ENCODE measurements at places on chromosomes 12 and 14.
A peak's percentile ranks its signal among the peaks of the same experiment; 100 is the strongest.

DNA sequence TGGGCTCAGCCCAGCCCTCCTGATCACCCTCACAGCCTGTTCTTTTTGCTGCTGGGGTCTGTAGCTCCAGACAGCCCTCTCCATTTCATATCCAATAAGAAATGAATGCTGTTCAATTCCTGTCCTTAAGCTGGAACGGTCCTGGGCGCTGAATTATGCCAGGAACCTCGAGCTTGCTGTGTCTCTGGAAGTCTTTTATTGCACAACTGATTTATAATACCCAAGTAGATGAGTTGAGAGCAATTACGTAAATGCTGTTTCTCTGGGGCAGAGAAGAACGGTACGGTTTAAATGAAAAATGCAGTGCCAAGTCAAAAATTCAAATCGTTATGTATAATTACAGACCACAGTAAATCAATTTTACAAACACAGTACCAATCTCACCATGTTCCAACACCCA lies 161.0 kb downstream of the SAMD4A start:
- DNase-seq, result no peak

DNA sequence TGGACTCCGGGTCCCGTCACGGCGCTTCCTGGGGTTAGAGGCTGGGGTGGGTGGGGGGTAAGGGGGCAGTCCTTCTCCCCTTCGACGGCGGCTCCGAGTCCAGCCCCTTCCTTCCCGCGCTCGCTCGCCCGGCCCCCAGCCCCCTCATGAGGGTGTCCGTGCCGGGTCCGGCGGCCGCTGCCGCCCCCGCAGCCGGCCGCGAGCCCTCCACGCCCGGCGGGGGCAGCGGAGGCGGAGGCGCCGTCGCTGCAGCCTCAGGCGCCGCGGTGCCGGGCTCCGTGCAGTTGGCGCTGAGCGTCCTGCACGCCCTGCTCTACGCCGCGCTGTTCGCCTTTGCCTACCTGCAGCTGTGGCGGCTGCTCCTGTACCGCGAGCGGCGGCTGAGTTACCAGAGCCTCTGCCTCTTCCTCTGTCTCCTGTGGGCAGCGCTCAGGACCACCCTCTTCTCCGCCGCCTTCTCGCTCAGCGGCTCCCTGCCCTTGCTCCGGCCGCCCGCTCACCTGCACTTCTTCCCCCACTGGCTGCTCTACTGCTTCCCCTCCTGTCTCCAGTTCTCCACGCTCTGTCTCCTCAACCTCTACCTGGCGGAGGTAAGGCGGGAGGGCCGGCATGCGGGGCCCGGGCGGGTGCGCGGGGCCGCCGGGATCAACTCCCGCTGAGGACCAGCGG lies 500 bp downstream of the GPR137C start:
- DNase-seq, result peak; percentile 44

- peak; percentile 71 for DNase-seq
Observed at GRCh38 chr12:47216150-47216677, 136.5 kb upstream of the AMIGO2 start.

- DNase-seq, result no peak
Observed at GRCh38 chr14:59037086-59037485, 151.4 kb upstream of the DAAM1 start.

DNA sequence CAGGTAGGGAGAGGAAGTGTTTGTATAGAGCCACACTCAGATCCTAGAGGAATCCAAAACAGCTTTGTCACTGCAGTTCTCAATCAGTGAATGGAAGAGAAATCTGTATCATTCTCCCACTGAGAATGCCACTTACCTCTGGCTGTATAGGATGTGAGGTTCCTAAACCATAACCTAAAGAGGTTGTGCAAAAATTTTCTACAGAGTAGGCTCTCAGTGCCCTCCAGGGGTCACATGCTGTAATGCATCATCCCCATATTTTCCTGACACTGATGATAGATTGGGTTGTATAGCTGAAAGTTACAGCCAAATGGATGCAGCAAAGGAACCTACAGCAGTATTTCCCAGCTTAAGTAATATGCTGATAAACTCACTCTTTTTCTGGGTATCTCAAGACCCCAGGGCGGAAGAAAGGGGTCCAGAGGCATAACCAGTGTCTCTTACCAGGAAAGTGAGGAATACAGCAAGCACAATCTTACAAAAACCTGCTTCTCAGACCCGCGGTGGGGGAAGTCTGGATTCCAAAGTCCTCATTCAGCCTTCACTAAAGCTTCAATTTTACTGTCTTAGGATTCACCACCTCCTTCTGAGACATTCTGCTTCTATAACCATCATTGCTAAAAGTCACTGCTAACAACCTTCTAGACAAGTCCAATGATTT lies 3.8 kb downstream of the BCDIN3D start:
- peak; percentile 37 for DNase-seq

GRCh38 chr12:122895704-122896636 lies at the start of gene VPS37B:
Gene VPS37B, minus strand, starts transcription at chr12:122896124. Its CDS starts 62 bp downstream, at chr12:122896062.
- peak; percentile 92 for DNase-seq

DNA sequence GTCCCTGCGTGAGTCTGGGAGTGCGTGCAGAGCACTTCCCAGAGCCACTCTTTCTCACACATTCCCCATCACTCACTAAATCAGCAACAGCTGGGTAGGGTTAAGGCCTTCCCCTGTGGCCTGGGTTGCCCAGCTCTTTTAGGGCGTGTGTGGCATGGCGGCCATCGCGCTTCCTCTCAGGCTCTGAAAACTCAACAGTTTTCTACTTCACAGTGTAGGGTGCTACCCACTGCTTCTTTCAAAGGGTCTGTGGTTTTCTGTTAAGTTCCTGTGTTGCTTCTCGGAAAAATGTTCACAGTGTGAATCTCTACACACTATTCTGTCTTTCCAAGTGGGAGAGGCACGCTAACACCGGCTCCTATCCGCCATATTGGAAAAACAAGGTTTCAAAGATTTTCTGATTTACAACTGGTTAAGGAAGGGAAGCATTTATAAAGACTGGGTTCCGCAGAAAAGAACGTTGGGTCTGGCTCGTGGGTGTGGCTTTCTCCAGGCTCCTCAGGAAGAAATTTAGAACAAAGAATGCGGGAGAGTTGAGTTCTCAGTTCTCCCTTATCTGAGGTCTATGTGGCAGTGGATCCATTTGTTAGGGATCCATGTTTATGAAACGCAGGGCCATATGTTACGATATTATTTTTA lies 34.9 kb upstream of the AEBP2 start:
- peak; percentile 15 for DNase-seq

DNA sequence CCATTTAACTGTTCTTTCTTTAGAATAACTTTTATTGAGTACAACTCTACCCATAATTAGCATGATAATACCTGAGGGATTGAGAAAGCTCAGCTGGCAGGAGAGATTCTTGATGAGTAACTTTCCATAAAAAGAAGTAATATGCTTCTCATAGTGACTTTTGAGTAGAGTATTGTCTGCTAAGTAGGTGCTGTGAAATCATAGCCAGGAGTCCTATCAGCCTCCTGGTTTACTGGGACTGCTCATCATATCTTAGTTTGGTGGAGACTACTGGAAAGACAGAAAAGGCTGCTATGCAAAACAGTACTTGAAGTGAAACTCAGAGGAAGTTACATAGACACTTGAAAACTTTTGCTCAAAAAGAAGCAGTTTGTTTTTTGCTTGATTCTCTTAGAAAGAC lies 113.3 kb upstream of the ATP2B1 start:
- no peak for DNase-seq

GRCh38 chr12:127562816-127563215 lies 704.2 kb upstream of the TMEM132C start:
- no peak for DNase-seq

GRCh38 chr12:92469837-92470236 lies 233.0 kb upstream of the PLEKHG7 start:
- DNase-seq, result no peak

- DNase-seq, result no peak
Observed at GRCh38 chr12:60180298-60180697, 584.5 kb downstream of the SLC16A7 start.

DNA sequence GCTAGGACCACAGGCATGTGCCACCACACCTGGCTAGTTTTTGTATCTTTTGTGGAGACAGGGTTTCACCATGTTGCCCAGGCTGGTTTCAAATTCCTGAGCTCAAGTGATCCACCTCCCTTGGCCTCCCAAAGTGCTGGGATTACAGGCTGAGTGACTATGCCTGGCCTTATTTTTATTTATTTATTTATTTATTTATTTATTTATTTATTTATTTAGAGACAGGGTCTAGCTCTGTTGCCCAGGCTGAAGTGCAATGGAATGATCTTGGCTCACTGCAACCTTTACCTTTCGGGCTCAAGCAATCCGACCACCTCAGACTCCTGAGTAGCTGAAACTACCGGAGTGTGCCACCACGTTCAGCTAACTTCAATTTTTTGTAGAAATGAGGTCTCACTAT lies 117.0 kb upstream of the MAX start:
- no peak for DNase-seq

DNA sequence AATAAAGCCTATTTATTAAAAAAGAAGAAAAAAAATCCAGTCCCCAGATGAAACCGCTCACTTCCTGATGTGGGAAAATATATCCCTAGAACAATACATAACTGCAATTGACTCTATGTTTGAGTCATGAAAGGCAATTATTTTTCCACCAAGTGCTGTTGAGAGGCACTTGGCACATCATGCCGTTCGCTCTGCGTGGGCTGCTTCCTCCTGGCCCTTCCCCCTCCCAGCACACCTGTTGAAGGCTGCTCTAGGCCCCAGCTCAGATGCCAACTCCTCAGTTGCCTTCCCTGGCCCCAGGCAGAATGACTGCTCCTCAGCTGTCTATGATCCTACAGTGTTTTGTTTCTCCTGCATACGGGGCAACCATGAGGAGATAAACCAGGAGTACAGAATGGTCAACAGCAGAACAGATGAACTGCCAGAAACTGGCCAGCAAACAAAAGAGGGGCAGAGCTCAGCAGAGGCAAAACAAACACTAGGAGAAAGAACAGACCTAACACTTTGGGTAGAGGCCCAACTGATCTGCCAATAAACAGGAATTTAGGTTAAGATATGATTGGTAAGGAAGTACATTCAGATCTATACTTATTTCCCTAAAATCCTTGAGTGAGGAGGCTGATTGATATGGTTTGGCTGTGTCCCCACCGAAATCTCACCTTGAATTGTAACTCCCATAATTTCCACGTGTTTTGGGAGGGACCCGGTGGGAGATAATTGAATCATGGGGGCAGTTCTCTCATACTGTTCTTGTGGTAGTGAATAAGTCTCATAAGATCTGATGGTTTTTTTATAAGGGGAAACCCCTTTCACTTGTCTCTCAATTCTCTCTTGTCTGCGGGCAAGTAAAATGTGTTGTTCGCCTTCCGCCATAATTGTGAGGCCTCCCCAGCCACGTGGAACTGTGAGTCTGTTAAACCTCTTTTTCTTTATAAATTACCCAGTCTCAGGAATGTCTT lies 58.6 kb downstream of the SLC38A1 start:
- DNase-seq, result peak; percentile 77

GRCh38 chr14:51609955-51610283 lies 41.8 kb upstream of the FRMD6 start:
- no peak for DNase-seq

GRCh38 chr14:69490219-69490918 lies 5.8 kb downstream of the PLEKHD1 start:
- DNase-seq, result no peak

GRCh38 chr12:54363618-54364017 lies 668 bp downstream of the GPR84 start:
- DNase-seq, result no peak

DNA sequence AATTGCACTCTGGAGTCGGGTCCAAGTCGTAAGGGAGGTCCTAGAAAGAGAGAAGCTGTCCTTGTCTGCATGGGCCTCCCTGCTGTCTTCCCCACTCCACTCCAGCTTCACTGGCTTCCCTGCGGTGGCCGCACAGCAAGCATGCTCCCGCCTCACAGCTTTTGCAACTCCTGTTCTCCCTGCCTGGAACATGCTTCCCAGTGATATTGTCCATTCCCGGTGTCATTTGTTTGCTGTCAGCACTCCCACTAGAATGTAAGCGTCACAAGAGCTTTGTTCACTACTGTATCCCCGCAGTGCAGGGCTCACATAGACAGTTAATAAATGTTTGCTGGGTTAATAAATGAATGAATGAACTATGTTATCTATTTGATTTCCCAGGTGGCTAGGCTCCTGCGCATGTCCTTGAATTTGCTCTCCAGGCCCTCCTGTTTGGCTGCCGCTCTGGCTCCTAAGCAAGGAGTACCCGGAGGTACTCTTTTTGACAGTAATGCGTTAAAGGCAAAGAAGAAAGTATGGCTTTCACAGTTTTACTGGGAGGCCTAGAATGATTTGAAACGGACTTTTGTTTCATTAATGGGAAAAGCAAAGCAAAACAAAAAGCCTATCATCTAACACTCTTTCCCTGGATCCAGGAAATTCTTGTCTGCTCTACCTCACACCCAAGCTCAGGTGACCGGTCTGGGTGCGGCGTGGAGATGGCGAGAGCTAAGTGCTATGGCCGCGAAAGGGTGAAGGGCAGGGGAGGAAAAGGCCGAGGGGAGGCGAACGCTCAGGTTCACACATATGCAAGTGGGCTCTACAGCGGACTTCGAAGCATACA lies 6.2 kb upstream of the SLC7A7 start:
- DNase-seq, result no peak

GRCh38 chr12:121279507-121279915 lies 17.0 kb downstream of the CAMKK2 start:
- DNase-seq, result no peak

- peak; percentile 83 for DNase-seq
Observed at GRCh38 chr14:93112891-93113677, 2.6 kb downstream of the ITPK1 start.

DNA sequence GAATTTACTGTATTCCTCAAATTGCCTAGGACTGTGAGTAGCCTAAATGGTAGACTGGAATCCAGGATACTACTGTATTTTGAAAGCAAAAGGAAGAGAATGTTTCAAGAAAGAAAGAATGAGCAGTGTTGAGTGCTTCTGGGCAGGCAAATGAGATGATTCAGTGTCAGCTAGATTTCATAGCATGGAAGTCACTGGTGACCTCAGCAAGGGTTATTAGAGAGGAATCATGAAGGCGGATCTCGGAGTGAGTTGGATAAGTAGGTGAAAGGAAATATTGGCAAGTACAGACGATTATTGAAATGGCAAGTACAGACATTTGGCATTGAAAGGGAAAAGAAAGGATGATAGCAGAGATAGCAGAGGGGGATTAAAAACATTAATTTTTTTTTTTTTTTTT lies 27.1 kb downstream of the VRK1 start:
- no peak for DNase-seq

DNA sequence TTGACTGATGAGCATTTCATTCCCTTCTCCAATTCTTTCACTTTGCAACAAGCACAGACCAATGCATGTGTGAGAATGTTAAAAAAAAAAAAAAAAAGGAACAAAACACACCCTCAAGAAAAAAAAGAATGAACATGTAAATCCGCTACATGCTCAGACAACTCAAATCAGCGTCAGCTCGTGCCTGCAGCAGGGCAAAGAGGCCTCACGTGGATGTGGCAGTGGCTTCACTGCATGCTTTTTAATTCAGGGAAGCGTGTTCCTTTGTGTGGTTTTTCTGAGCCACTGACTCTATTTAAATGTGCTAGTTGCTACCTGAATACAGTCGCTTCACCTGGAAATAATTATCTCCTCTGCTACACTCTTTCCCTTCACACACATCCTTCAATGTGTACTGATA lies 55.1 kb downstream of the PPP1R36 start:
- DNase-seq, result no peak

DNA sequence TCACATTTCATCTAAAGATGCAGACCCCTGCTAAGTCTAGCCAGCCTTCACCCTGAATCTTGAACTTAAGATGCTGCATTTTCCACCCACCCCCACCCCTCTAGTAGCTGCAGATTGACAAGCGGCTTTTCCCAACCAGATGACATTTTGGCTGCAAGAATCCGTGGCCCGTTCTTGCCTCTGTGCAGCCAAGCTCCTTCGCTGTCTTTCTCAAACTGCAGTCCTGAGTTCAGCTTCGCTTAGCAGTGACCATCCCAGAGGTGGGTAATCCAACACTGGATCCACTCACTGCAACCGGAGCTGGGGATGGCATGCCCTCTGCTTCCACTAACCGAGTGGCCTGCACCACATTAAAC lies 765 bp upstream of the NFYB start:
- no peak for DNase-seq

Data from stimulated activated naive CD8-positive, alpha-beta T cell treated with anti-CD3 and anti-CD28 coated beads, Interleukin-15, Interleukin-2, amounts not matched to agents 100 U/mL and 50 U/mL, for 24 hours (primary cell).